ENCODE measurements at places on chromosomes 2 and 18. TPM values are rescaled to one million over a fixed set of nuclear protein-coding genes. Genes with fewer than 3 reads are reported as not detected.

THSD7B gene
- 0.51 TPM for total RNA-seq

DNA sequence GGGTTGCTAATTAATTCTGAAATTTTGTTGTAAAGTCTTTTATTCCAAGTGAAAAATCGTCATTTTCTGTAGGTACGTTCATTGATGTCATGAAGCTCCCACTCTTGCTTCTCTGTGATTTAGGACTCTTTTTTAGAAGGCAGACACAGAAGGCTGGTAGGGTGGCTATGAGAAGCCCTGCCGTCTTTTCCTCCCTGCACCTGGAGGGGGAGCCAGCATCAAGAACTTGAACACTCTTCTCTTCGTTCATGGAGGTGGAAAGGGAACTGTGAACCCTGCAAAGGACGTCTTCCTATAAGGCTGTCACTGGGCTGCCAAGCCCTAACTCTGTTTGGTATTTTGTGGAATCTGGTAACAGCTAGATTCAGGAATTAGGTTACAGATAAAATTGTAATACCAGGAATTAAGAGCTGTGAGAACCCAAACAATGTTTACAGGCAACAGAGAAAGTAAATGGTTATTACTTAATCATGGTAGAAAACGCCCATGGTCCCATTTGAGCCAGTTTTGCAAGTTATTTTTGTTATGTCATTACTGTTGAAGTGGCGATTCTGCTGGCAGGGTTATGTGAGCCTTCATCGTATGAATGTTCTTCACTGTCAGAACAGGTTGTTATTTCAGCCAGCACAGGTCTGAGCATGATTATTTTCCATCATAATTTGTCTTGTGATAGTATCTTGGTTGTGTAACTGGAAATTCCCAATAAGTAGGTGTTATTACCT, 112.2 kb downstream of the OSBPL6 start:
- H3K4me3 ChIP-seq = no peak overlapping the region
- peak; percentile 31 for DNase-seq
- H3K27me3 ChIP-seq = no peaks in the 10 kb centered on the region
- H3K4me1 ChIP-seq = no peaks in the 10 kb centered on the region
- no peak overlapping the region for H3K27ac ChIP-seq
- H3K36me3 ChIP-seq = no peaks in the 10 kb centered on the region

GRCh38 chr2:44793322-44793870, 148.1 kb upstream of the SIX3 start:
- no peaks in the 10 kb centered on the region for H3K4me1 ChIP-seq
- no peaks in the 10 kb centered on the region for H3K27me3 ChIP-seq
- no peak overlapping the region for H3K4me3 ChIP-seq
- H3K36me3 ChIP-seq = no peaks in the 10 kb centered on the region
- no peak for DNase-seq

DNA sequence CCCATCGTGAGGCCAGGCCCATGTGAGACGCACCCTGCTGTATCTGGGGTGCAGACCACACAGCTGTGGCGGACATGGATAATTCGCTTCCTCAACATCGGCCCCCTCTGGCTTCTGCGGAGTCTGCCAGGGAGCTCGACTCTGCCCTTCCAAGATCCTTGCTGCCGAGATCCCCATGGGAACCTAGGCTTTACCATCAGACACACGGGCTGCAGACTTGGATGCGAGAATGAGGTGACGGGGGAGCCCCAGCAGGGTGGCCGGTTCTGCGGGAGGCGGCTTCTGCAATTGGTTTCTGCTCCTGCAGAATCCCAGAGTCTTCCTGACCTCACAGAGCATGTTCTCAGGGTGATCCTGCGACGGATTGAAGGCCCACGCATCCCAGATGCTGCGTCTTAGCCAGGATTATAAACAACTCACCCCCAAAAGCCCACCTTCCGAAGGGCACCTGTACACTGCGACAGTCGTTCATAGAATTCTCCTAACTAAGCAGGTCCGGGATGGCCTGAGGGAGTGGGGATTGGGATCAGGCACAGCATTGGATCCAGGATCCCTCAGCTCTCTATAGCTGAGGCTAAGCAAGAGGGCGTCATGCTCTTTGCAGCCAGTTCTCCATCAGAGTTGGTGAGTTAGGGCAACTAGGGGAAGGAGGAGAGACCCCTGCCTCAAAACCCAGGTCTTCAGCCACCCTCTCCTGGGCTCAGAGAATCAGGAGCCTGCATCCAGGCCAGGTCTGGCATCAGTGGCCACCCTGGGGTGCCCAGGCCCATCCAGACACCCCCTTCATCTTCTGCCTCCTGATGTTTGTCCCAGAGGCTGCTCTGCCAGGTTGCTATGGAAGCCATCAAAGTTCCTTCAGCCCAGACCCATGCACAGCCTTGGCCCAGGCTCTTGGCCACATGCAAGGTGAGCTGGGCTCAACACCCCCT, 74.7 kb upstream of the SNTG2 start:
- no peaks in the 10 kb centered on the region for H3K27me3 ChIP-seq
- peaks cover 2% of the 10 kb centered on the region for H3K4me1 ChIP-seq
- no peaks in the 10 kb centered on the region for H3K36me3 ChIP-seq
- H3K27ac ChIP-seq = no peak overlapping the region
- DNase-seq = no peak
- H3K4me3 ChIP-seq = no peak overlapping the region

DNA sequence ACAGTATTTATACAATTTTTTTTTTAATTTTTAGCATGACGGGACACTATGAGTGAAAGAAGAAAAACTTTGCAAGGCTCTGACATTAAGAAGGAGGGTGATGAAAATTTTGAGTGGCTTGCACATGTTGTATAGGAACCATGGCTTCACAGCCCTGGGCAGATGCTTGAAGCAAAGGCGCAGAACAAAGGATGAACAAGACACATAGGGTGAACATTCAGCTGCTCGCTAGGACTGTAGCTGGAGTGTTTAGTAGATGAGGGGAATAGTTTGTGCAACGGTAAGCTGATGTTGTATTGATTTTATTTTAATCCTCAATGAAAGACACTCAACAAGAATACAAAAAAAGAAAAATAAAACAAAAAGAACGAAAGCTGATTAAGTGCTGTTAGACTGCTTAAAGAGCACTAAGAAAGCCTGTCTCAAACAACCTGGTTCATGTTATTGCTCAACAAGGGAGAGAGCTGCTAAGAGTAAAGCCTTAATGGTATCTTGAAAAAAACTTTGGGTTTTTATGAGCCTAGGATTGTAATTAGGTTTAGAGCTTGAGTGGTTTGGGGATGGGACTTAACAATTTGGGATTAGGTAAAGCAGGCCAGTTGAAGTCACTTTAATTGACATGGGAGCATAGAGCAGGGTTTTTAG, 41.2 kb upstream of the GCFC2 start:
- no peaks in the 10 kb centered on the region for H3K27me3 ChIP-seq
- H3K4me1 ChIP-seq = peaks cover 11% of the 10 kb centered on the region
- no peak overlapping the region for H3K4me3 ChIP-seq
- no peak overlapping the region for H3K27ac ChIP-seq
- H3K36me3 ChIP-seq = no peaks in the 10 kb centered on the region

GRCh38 chr2:104861351-104862057, 7.6 kb downstream of the POU3F3 start:
- H3K4me3 ChIP-seq = no peak overlapping the region
- H3K36me3 ChIP-seq = no peaks in the 10 kb centered on the region
- no peaks in the 10 kb centered on the region for H3K4me1 ChIP-seq
- H3K27me3 ChIP-seq = peaks cover 9% of the 10 kb centered on the region
- H3K27ac ChIP-seq = no peak overlapping the region
- no peak for DNase-seq

ONECUT2 gene
- total RNA-seq = 0.03 TPM

GRCh38 chr2:67626656-67627055, 229.5 kb downstream of the ETAA1 start:
- H3K4me3 ChIP-seq = no peak overlapping the region
- no peak overlapping the region for H3K27ac ChIP-seq
- no peaks in the 10 kb centered on the region for H3K36me3 ChIP-seq
- no peaks in the 10 kb centered on the region for H3K4me1 ChIP-seq
- DNase-seq = no peak

DNA sequence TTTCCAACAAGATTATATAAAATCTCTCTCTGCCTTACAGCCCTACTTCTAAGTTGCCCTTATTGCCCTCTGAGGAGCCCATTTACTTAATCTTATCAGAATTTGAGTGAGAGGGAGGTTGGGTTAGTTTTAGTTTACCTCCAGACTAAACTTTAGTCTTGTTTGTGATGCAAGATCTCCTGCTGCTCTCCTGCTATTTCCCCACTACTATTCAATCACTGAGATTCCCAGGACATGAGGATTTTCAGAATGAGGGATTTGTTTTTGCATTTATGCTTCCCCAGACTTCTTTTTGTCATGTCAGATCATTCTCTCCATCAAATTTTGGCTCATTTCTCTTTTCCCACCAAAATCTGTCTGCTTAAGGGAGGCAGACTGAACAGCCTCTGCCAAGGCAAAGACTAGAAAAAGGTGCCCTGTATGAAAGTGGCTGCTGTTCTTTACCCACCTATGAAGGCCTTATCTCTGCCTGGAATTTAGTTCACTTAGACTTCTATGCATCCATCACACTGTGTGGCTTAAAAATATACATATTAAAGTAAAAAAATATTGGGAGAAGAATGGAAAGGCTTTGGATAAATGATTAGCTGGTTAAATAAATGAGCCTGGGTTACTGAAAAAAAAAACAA, 401.3 kb downstream of the PID1 start:
- H3K4me1 ChIP-seq = no peaks in the 10 kb centered on the region
- no peak overlapping the region for H3K4me3 ChIP-seq
- DNase-seq = no peak
- no peaks in the 10 kb centered on the region for H3K27me3 ChIP-seq
- H3K36me3 ChIP-seq = no peaks in the 10 kb centered on the region

FEV gene
- not detected for total RNA-seq

DNA sequence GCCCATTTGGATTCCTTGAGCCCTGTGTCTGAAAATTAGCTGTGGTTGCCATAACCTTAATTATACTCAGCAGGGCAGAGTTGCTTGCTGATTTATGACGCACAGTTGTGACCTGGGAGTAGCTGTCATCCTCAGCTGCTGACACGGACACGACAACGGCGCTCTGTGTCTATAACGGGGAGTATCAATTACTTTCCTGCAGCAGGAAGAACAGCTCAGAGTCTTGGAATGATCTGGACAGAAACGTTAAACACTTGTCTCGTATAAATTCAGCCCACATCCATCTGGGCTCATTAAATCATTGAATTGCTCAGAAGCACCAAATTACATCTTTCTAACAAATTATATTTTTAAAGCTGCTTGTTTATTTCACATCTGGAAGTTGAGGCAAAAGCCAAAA, 116.3 kb downstream of the SEPTIN10 start:
- no peak overlapping the region for H3K4me3 ChIP-seq
- H3K4me1 ChIP-seq = peaks cover 6% of the 10 kb centered on the region
- no peak for DNase-seq
- no peaks in the 10 kb centered on the region for H3K27me3 ChIP-seq
